Upper lobe of right lung (tissue), 1 donor: ENCODE measurements at places on chromosomes 5 and 9. TPM values are rescaled to one million over a fixed set of nuclear protein-coding genes. Genes with fewer than 3 reads are reported as not detected.

Gene NIPAL4
- not detected for total RNA-seq

Gene ADAMTSL2
- total RNA-seq = 17.4 TPM

DNA sequence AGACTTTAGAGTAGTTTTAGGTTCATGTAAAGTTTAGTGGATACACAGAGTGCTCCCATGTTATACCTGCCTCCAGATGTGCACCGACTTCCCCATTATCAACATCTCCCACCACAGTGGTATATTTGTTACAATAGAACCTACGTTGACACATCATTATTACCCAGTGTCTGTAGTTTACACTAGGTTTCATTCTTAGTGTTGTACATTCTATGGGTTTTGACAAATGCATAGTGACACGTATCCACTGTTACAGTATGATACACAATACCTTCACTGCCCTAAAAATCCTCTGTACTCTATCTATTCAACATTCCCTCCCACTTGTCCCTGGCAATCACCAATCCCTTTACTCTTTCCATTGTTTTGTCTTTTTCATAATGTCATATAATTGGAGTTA lies 34.3 kb upstream of the CRHBP start:
- no peak overlapping the region for H3K4me3 ChIP-seq
- no peaks in the 10 kb centered on the region for H3K27me3 ChIP-seq
- H3K27ac ChIP-seq = no peak overlapping the region
- H3K36me3 ChIP-seq = no peaks in the 10 kb centered on the region

DNA sequence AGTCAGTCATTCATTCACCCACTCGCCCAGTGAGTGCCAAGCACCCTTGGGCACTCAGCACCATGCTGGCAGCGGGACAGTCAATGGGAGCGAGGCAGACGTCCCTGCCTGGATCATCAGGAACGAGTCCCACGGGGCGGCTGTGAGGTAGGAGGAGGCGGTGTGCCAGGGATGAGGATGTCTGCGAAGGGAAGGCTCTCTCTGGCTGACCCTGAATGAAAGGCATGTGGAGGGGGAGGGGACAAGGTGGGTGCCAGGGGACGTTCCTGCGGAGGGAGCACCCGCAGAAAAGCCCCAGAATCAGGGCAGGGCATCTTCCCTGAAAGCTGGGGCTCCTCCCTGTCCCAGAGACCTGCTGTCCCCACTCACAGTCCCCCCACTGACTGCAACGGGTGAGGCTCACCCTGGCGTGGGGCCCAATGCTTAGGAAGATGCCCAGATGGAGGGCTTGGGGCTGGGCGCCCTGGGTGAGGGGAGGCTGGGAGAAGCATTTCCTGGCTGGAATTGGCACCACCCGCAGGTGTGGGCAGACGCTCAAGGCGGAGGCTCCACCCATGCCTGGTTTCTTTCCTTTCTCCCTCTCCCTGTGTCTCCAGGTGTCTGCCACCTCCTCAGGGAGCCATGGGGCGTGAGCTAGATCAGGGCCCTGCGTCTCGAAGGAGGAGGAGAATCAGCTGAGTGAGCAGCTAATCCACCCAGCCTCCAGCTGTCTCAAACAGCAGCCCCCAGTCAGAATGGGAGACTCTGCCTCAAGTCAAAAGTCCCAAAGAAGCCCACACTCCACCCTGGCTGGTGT lies 179.0 kb upstream of the PPP1R26 start:
- no peaks in the 10 kb centered on the region for H3K36me3 ChIP-seq
- H3K4me3 ChIP-seq = no peak overlapping the region
- no peak overlapping the region for H3K27ac ChIP-seq
- DNase-seq = no peak
- H3K4me1 ChIP-seq = no peaks in the 10 kb centered on the region

GRCh38 chr5:15933259-15934207 lies 246.1 kb downstream of the MARCHF11 start:
- H3K27me3 ChIP-seq = no peaks in the 10 kb centered on the region
- H3K36me3 ChIP-seq = peaks cover 11% of the 10 kb centered on the region
- no peak for DNase-seq
- H3K4me1 ChIP-seq = peaks cover 5% of the 10 kb centered on the region
- H3K4me3 ChIP-seq = no peak overlapping the region
